WERI-Rb-1 (cell line): ENCODE measurements at places on chromosomes 5 and 9.

GRCh38 chr9:121650217-121651007, 1.0 kb upstream of the DAB2IP start:
- DNase-seq: peak; percentile 99

GRCh38 chr5:54234304-54234933, 76.0 kb downstream of the ARL15 start:
- no peak for DNase-seq

DNA sequence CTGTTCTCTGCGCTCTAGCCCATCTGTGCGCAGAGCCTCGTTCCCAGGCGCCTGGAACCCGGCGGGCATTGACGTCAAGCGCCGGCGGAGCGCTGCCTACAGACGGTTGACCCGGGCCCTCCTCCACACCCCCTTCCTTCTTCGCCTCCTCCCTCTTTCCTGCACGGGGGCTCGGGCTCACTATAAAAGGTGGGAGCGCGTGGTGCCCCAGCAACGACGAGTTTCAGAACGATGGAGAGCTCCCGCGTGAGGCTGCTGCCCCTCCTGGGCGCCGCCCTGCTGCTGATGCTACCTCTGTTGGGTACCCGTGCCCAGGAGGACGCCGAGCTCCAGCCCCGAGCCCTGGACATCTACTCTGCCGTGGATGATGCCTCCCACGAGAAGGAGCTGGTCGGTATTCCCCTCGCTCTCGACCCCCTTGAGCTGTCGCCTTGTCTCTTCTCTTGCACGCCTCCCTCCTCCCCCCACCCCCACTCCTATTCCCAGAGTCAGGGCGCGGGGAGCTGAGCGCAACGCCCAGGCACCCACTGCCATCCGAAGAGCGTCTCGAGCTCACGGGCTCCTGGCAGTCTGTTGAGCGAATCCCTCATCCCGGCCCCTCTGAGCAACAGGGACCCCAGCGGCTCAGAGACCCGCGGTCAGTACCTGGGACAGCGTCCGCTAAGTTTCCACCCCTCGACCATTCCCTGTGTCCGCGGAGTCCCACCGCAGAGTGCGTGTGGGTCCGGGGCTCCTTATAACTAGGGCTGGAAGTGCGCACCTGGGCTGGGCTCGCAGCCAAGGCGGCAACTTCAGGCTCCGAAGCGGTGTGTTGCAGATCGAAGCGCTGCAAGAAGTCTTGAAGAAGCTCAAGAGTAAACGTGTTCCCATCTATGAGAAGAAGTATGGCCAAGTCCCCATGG, at the start of gene CARTPT:
CARTPT (plus strand) TSS at position 213 of the 902 bp plus-strand sequence; CDS start at position 232, 19 bp downstream.
- no peak for DNase-seq

DNA sequence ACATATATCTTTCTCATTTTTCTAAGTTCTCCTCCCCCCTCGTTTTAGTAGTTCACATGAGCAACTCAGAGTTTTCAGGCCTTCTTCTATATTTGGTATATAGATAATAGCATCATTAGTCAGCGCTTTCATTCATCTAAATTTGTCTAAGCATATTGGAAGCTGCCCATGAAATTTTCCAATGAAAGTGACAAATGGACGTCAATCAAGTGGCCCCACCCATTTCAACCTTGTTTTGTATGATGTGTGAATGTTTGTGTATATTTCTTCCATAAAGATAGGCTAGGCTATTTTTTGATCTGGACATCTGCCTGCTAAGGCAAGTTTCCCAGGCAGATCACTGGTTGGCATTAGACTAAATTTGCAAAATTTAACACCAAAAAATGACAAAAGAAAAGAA, 104.0 kb upstream of the SSBP2 start:
- DNase-seq: no peak

- no peak for DNase-seq
Observed at GRCh38 chr5:157348049-157348400, 82.1 kb downstream of the CYFIP2 start.

DNA sequence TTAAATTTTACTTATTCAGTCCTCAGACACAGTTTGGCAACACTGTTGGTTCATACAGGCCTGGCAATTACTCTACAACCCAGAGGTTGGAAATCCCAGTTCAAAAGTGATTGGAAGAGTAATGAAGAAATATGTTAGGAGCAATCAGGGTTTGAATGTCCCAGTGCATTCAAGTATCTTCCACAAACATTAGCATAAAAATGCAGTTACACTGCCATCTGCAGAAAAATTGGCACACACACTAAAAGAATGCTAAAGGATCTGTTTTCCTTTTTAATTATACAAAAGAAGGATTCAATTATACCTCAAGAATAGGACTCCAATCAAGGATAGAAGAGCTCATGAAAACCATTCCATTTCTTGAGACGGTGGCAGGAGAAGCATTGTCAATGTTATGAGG, 130.2 kb downstream of the DNAH5 start:
- no peak for DNase-seq

- peak; percentile 33 for DNase-seq
Observed at GRCh38 chr5:52693280-52693679, 94.4 kb upstream of the ITGA1 start.

GRCh38 chr5:161847941-161848391, at the start of gene GABRA1:
TSS of gene GABRA1 (plus strand) at chr5:161848120. CDS start at chr5:161850811, 2,691 bp downstream.
- DNase-seq: peak; percentile 10

DNA sequence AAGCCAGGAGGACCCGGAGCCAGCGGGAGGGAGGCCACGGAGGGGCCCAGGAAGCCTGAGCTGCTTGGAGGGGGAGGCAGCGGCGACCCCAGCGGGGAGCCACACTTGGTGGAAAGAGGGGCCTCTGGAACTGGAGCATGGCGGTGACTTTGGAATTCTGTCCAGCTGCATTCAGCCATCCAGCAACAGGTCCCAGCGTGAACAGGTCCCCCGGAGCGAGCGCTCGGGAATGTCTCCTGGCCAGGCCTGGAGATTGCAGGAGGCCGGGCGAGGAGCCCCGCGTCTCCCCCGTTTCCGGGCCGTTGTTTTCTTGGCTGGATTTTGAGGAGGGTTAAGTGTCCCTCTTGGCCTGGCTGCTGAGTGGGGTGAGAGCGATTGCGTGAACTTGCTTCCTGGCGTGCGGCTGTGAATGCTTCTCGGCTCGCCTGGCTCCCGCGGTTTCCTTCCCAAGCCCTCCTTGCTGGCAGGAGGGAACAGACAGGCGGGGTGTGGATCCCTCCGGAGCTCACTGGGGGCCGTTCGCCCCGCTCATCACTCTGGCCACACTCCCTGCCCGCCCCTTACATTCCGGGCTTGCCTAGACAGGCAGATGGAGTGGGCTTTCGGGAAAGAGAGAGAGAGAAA, 125.3 kb upstream of the IRX4 start:
- no peak for DNase-seq

DNA sequence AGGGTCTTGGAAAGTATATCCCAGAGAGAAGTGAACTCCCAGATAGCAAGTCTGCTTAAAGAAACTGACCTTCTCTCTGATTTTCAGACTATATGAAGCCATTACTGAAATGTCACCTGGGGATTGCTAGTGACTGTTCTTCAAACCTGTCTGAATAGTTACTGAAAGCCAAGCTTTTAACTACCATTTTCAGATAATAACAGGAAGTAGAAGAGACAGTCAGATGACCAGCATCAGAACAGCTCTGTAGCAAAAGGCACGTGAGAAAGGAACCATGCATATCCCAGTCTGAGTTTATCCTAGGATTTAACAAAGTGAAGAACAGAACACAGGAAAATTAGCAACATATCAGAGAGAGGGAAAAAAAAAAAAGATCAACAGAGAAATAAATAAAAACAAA, 74.9 kb upstream of the SELENOP start:
- no peak for DNase-seq

DNA sequence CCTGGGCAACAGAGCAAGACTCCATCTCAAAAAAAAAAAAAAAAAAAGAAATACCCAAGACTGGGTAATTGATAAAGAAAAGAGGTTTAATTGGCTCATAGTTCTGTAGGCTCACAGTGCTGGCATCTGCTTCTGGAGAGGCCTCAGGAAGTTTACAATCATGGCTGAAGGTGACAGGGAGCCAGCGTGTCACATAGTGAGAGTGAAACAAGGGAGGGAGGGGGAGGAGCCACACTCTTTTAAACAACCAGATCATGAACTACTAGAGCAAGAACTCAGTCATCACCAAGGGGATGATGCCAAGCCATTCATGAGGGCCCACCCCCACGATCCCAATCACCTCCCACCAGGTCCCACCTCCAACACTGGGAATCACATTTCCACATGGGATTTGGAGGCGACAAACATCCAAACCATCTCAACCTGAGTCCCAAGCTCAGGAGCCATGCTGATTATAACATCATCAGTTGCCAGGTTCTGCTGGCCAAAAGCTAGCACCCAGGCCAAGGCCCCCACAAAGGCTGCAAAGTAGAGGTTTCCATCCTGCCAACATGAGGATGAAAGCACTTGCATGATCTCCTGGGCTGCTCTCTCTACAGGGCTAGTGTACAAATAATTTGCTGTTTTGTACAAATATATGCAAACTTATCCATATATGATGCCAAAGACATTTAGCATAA, 15.3 kb downstream of the DENND1A start:
- no peak for DNase-seq

DNA sequence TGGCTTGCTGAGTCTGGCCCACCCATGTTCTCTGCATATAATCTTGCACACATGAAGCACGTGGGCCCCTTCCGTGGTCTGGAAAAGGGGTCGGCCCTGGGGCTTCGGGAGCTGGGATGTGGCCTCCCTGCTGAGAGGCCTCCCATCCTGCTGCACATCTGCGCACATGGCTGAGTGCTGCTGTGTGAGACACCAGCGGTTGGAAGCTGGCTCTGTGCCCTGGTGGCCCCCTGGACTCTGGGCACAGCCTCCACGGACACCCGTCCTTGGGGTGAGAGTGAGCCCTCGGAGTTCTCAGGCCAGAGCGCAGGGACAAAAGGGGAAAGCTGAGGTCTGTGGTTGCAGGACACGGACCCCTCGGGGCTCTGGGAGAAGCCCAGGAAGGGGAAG, 115.8 kb downstream of the RXRA start:
- DNase-seq: no peak

GRCh38 chr9:131863306-131863896, 123.5 kb upstream of the RAPGEF1 start:
- DNase-seq: no peak

- DNase-seq: no peak
Observed at GRCh38 chr9:71004196-71004595, 117.2 kb downstream of the TRPM3 start.

GRCh38 chr5:154860123-154860522, 1.7 kb downstream of the CNOT8 start:
- DNase-seq: no peak

DNA sequence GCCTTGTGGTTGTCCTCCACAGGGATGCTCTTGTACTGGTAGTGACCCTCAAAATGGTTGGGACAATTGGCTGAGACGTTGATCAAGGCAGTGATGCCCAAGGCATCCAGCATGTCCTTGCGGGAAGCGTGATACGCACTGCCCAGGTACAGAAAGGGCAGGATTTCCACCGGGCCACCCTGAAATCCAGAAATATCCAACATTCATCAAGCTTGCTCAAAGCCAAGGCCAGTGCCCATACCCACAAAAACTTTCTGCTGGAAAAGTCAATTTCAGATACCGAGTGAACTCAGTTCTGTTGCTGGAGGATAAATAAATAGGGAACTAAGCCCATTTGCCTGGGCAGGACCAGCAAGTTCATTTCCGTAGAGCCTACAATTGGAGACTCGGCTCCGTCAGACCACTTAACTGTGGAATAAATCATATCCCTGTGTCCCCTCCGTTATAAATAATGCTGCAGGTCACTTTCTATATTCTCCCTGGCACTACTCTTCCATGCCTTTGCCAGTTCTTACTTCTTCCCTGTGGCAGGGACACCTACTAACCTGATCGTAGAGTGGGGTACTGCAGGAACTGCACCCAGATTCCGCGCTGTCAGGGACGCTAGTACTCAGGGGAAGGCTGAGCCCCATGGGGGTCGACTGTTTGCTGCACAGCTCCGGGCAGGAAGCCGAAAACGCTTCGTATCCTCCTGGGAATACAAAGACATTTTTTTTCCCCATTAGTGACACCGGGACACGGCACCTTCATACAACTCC, 1.2 kb downstream of the DUSP1 start:
- no peak for DNase-seq

DNA sequence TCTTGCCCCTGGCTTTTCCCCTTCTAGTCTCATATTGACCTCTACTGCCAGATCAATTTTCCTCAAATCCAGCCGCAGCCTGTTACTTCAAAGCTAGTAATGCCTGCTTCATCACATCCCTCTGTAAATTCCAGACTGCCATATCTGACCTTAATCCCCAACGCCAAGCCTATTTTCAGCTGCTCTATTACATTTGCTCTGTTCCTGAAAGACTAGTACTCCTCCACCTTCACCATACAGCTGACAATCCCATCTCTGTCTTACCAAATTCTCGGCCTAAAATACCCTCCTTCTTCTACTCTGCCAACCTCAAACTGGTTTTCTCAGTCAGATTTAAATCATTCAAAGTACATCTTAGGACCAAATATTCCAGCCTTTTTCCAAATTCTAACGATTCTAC, 420.2 kb downstream of the RAB3C start:
- peak; percentile 60 for DNase-seq

DNA sequence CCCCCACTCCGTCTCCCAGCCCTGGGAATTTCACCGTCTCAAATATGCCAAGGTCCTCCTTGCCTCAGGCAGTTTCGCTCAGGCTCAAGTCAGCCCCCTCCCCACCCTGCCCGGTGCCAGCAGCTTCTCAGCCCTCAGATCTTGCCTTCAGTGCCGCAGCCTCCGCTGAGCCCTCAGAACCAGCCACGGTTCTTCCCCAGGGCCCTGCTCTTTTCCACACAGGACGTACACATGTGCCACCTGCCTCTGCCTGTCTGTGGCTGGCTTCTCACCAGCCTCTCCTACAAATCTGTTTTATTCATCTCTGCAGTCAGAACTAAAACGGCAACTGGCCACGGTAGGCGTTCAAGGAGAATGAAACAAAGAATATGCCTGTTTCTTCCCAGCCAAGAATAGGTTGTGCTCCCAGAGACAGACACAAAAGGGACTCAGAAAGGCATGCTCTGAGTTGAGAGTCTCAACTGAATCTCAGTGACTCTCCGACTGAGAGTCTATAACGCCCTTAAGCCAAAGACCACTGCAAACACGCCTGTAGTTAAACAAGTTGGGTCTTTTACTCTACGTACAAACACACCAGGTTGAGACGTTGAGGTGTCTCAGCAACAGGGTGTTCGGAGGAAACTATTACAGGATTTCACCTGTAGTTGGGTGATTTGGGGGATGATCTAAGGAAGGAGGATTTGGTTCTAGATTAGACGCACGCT, 10.6 kb upstream of the GRIN1 start:
- DNase-seq: no peak

GRCh38 chr9:21984101-21984500, 10.1 kb downstream of the CDKN2A start:
- DNase-seq: no peak

GRCh38 chr9:128998462-128998861, 29.7 kb downstream of the SH3GLB2 start:
- DNase-seq: no peak

- DNase-seq: no peak
Observed at GRCh38 chr5:180526269-180526668, 32.1 kb downstream of the CNOT6 start.

- DNase-seq: no peak
Observed at GRCh38 chr5:84715686-84716085, 331.0 kb upstream of the EDIL3 start.

- DNase-seq: no peak
Observed at GRCh38 chr9:123771690-123772089, 158.2 kb downstream of the DENND1A start.

GRCh38 chr5:139222346-139222745, 24.2 kb upstream of the SIL1 start:
- DNase-seq: no peak
